ENCODE measurements at places on chromosomes 1 and 21.

- H3K36me3 ChIP-seq, result no peaks in the 10 kb centered on the region
- H3K4me1 ChIP-seq, result no peaks in the 10 kb centered on the region
- no peak overlapping the region for H3K27ac ChIP-seq
- DNase-seq, result no peak
- H3K4me3 ChIP-seq, result no peak overlapping the region
These were observed 107.6 kb downstream of the GLUL start for GRCh38 chr1:182283746-182284544.

DNA sequence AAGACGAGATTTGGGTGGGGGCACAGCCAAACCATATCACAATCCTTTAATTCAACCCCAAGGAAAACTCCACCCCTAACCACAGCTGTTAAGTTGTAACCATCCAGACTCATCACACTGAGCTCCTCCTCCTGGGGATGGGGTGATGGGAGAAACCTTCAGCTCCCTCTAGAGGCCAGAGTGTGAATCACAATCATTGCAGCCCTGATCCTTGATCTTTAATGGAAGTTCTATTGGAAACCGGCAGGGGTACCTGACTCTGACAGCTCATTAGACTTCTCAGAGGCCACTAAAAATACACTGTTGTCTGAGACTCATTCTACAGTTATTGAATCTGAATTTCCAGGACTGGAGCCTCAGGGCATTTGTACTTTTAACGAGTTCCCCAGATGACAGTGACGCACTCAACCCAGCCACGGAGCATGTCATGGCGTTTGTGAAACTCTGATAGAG lies 127.2 kb downstream of the IGSF21 start:
- H3K4me3 ChIP-seq, result no peak overlapping the region
- no peak overlapping the region for H3K27ac ChIP-seq
- no peaks in the 10 kb centered on the region for H3K36me3 ChIP-seq
- H3K27me3 ChIP-seq, result peaks cover 14% of the 10 kb centered on the region

DNA sequence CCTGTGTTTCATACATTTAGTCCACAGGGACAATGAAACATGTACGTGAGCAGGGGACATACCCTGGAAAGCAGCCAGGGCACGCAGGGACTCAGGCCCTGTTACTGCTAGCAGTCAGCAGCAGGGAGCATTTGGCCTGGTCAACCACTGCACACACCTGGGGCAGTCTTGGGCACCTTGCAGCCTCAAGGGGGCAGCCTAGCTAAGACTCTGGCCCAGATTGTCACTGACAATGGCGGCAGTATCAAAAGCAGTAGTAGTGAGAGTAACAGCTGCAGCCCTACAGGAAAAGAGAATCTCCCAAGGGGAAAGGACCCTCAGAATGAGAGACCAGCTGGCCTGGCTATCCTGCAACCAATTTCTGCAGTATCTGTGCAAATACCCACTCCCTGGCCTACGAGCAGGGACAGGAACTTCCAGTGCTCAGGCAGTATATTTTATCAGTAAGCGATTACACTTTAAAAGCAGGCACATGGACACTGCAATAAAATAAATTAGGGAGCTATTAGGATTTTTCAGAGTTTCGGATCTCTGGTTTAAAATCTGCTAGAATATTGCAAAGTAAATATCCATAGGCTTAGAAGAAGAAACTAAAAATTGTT lies 475.6 kb downstream of the LTN1 start:
- no peak overlapping the region for H3K27ac ChIP-seq
- no peaks in the 10 kb centered on the region for H3K27me3 ChIP-seq
- H3K4me1 ChIP-seq, result no peaks in the 10 kb centered on the region
- no peaks in the 10 kb centered on the region for H3K36me3 ChIP-seq

DNA sequence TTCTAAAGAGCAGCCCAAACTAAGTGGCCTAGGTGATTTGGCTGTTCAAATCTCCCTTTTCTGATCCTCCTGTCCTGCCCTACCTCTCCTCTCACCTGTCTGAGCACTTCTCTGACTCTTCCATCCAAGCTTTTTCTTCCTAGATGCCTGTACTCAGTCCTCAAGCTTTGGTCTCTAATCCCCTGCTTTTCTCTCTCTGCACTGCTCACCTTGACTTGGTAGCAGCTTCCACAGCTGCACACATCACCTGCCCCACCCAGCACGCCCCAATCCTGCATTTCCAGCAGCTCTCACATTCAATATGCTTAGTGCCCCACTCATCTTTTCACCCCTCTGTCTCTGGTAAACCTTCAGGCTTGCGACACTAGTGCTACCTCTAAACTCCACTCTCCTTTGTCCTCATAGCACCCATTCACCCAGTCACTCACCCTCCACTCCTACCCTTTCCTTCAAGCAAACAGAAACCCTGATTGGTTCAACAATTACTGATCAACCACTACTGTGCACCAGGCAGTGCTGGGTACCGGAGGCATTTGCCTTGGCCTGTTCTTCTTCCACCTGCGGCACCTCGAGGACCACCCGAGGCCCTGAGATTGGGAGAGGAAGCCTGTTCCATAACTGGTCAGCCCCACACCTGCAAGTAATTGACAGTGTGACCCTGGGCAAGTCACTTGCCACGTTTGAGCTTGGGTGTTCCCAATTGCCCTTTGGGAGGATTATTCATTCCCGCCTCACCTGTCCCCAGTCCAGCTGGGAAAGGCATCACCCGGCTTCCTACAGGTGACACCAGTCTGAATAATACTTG lies 136.1 kb upstream of the EDN2 start:
- no peaks in the 10 kb centered on the region for H3K36me3 ChIP-seq
- no peaks in the 10 kb centered on the region for H3K27me3 ChIP-seq
- no peak overlapping the region for H3K27ac ChIP-seq

Measured in upper lobe of right lung (tissue), 1 donor.